Effector memory CD8-positive, alpha-beta T cell (primary cell): ENCODE measurements at places on chromosomes 1 and 21.

DNA sequence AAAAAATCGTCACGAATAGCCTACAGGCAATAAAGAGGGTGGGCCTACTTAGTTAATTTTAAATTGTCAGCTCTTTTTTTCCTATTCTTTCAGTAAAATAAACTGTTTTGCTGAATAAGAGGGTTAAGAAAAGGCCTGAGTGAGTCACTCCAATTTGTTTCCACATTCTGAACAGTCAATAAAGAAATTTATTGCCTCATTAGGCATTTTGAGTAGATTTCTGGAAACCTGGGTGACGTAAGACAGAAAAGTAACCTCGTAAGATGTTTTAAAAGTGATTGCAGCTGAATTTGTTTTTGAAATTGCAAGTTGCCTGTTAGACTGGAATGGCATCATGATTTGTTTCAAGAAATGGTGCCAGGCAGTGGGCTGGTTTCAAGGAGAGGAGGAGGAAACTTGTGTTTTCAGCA, 439.3 kb downstream of the USP25 start:
- DNase-seq: no peak

DNA sequence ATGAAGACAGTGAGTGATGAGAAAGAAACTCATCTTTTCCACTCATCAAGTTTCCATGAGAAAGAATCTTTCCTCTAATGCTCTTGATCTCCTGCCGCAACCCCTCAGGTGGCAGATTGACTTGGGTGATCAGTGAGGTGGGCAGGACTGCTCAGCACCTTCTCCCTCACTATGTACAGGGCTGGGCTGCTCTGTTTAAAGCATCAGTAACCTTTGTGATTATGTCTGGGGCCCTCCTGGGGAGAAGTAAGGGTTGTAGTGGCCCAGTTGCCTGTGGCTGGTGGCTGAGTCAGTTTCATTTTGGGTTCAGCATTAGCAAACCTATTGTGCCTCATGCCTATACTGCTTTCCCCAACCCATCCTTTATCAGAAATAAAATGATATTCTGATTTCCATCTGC, 366.0 kb downstream of the TTLL7 start:
- no peak for DNase-seq

GRCh38 chr1:197526736-197527371, 248.4 kb downstream of the DENND1B start:
- DNase-seq: no peak

GRCh38 chr1:45325851-45326506, 716 bp upstream of the HPDL start:
- DNase-seq: no peak

- no peak for DNase-seq
These were observed 65.1 kb upstream of the HSD17B7 start for GRCh38 chr1:162725301-162725837.

DNA sequence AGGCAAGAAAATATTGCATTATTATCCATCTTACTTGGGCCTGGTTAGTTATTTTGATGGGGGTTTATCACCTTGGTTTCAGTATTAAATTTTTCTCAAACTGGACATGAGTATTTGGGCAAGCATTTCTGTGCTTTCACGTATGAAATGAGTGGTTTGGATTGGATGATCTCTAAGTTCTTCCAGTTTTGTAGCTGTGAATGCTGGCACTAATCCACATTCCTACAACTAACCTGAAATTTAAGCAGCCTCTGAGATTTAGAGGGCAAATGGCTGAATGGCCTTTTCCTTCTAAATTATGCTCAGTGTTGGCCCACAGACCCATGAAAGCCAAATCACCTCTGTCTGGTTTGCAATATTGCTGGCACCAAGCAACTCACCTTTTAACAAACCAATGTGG, 475.0 kb upstream of the B3GALT2 start:
- DNase-seq: no peak

DNA sequence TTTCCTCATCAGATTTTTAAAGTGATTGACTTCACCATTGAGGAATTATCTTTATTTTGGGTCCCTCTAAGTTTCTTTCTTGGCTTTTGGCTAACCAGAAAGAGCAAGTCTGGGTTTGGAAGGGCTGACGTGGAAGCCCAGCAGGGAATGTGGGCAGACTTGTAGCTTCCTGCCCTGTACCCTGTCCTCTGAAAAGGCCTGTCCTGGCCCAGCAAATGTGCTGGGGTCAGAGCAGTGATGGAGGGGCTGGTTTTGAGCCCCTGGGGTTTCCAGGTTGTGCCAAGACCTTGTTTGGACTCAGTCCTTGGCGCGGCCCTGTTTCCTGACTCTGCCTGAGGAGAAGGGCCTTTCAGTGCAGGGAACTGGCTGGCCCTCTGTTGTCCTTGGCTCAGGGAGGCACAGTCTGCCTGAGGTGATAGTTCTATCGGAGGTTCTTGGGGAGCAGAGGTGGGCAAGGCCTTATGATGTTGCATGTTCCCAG, 72.1 kb downstream of the UCK2 start:
- no peak for DNase-seq

DNA sequence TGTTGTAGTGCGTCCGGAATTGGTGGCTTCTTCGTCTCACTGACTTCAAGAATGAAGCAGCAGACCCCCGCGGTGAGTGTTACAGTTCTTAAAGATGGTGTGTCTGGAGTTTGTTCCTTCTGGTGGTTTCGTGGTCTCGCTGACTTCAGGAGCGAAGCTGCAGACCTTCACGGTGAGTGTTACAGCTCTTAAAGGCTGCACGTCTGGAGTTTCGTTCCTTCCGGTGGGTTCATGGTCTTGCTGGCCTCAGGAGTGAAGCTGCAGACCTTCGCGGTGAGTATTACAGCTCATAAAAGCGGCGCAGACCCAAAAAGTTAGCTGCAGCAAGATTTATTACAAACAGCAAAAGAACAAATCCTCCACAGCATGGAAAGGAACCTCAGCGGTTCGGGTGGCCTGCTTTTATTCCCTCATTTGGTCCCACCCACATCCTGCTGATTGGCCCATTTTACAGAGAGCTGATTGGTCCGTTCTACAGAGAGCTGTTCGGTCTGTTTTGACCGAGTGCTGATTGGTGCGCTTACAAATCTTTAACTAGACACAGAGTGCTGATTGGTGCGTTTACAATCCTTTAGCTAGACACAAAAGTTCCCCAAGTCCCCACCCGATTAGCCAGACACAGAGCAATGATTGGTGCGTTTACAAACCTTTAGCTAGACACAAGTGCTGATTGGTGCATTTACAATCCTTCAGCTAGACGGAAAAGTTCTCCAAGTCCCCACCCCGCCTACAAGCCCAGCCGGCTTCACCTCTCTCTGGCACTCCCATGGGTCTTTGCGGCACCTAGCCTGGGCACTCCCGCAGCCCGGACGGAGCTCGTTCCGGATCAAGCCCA, 49.6 kb upstream of the KRTAP19-8 start:
- no peak for DNase-seq

DNA sequence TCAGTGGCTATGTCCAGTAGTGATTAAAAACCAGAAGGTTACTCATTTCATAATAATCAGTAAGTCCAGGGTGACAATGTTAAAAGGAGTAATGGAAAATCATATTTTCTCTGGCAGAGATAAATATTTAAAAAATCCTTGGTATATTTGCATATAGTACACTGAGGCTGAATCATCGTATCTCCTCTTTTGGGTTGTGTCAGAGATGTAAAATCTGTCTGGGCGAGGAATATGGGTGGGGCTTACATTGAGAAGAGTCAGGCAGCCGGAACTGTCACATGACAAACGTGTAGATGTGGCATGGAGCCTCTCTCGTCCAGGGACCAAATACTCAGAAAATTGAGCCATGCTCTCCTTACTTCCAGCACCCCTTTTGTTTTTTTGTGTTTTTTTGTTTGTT, 120.9 kb downstream of the FMN2 start:
- DNase-seq: no peak

GRCh38 chr1:170261669-170262068, 115.9 kb downstream of the NTMT2 start:
- no peak for DNase-seq

GRCh38 chr1:245772325-245772724, 617.5 kb downstream of the KIF26B start:
- no peak for DNase-seq

GRCh38 chr1:114833421-114833820, 21.2 kb upstream of the SYCP1 start:
- no peak for DNase-seq

DNA sequence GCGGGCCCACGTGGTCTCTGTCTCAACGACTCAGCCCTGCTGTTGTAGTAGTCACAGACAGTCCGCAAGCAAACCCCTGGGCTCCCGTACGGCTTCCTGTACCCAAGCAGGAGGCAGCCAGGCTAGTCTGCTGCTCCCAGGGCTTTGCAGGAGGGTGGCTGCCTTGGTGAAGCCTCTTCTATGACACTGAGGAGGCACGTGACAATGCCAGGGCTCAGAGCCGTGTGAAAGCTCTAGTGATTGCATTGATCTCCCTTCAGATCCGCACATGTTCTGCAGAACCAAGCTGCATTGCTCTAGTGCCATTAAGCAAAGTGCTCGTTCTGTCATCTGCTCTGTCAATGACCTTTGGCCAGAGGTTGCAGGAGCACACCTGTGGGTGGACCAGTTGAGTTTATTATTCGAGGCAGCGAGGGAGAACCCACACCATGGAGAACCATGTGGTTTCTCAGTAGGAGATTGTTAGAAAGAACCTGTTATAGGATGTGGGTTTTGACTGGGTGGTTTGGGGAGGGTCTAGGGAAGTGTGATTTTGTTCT, 18.0 kb downstream of the UMODL1 start:
- DNase-seq: no peak

DNA sequence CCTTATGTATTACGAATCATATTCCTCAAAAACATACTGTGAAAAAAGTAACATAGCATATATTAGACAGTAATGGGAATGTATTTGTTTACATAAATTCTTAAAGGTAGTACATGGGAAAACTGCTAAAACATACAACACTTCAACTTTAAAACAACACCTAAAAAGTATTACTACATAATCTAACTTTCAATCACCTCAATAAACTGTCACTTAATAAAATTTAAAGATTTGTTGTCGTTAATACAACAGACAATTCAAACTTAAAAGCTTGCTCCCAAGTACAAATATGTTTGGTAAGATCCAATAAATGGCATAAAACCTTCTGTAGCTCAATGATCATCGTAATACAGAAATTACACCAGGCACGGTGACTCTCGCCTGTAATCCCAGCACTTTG, 3.7 kb downstream of the ARID4B start:
- DNase-seq: no peak

DNA sequence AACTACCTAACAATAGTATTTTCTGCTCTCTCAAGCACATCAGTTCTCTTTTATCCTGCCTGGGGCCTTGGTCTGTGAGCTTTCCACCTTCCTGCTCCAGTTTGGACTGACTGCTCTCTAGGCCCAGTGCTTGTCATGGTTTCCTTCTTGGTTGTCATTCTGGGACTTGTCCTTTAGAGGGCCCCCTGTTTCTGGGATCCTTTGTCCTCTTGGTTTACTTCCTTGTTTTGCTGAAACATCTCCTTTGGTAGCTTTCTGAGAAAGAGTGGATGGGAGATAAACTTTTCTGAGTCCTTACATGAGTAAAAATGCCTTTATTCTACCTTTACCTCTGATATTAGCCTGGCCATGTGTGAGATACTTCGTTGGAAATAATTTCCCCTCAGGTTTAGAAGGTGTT, 4.7 kb downstream of the SLC1A7 start:
- DNase-seq: no peak

GRCh38 chr1:44557778-44558177, 116.5 kb downstream of the TMEM53 start:
- no peak for DNase-seq

- DNase-seq: no peak
These were observed 491 bp upstream of the RAP1A start for GRCh38 chr1:111618961-111619634.

GRCh38 chr1:165234149-165234548, 122.4 kb downstream of the LMX1A start:
- no peak for DNase-seq

DNA sequence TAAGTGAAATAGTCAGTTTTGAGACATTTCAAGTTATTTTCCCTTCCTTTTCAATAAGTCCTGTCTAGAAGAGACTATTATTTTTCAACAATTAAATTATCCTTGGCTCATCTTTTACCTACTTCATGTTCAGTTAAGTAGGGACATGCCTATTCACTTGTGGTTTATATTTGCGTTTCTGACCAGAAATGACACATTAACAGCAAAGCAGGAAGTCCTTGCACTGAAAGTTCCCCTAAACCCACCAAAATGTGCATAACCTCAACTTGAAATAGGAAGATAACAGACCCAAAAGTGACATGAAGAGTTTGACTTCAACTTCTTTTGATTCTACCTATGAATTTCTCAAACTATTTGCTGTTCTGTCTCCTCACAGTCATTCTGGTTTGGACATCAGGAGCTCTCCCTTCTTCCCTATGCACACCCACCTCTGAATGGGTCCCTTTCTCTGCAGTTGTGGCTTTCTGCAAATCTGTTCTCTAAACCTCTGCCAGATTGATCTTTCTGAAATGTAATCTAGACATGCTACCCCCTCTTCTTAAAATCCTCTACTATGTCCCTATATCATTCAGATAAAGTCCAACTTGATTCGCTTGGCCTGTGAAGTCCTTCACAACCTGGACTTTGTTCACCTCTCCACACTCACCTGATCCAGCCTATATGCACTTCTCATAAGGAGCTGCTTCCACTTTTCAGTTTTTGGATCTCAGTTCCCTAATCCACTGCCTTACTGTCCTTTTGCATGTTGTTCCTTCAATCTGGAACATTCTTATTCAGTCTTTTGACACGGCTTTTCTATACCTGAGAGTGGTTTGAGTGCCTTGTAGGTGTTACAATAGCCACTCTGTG, 661.5 kb upstream of the ADGRL4 start:
- DNase-seq: no peak

GRCh38 chr1:12542616-12543592, 75.1 kb downstream of the DHRS3 start:
- DNase-seq: no peak

- DNase-seq: no peak
These were observed 737 bp downstream of the C1orf162 start for GRCh38 chr1:111474521-111474920.

- DNase-seq: no peak
These were observed 12.4 kb upstream of the USP1 start for GRCh38 chr1:62424411-62424810.

- no peak for DNase-seq
These were observed 3.2 kb upstream of the UBASH3A start for GRCh38 chr21:42400525-42400924.

GRCh38 chr1:168083456-168084325, 53.0 kb downstream of the GPR161 start:
- no peak for DNase-seq

DNA sequence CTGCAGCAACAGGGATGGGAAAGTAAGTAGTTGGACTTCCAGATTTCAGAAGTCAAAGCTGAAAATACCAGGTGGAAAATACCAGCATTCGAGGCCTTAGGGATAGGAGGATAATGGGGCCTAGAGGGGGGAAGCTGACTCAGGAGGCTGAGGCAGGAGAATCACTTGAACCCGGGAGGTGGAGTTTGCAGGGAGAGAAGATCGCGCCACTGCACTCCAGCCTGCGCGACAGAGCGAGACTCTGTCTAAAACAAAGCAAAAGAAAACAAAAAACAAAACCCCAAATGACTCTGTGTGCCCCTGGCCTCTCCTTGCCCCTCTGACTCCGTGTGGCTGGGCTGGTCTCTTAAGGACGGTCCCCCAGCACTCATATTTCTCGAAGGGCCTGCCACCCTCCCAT, 3.4 kb downstream of the SH2D2A start:
- no peak for DNase-seq

- DNase-seq: no peak
These were observed 62.5 kb downstream of the COQ8A start for GRCh38 chr1:227002531-227003049.
